ENCODE measurements at places on chromosomes 3 and 15.
A peak's percentile ranks its signal among the peaks of the same experiment; 100 is the strongest.

GRCh38 chr15:33655488-33655887, 312.8 kb upstream of the CHRM5 start:
- ATAC-seq: no peak

- no peak for ATAC-seq
These were observed 403.2 kb downstream of the NR2F2 start for GRCh38 chr15:96733721-96734120.

DNA sequence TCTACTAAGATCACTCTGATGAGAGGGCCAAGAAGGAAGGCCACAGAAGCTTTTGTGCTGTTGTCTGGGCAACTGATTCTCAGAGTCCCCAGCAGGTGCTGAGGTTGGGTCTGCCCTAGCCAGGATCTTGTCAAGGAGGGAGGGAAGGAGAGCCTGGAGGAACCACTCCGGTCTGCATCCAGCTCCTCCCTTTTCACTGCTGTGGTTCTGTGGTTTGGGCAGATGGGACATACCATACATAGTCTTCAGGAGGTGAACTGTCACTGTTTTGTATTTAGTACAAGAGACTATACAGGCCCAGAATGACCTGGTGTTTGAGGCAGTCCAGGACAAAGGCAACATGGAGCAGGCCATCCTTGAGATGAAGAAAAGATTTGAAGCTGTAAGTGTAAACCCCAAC, 21.9 kb downstream of the C3orf62 start:
- ATAC-seq: no peak

GRCh38 chr3:62662677-62663076, 212.5 kb downstream of the CADPS start:
- no peak for ATAC-seq

DNA sequence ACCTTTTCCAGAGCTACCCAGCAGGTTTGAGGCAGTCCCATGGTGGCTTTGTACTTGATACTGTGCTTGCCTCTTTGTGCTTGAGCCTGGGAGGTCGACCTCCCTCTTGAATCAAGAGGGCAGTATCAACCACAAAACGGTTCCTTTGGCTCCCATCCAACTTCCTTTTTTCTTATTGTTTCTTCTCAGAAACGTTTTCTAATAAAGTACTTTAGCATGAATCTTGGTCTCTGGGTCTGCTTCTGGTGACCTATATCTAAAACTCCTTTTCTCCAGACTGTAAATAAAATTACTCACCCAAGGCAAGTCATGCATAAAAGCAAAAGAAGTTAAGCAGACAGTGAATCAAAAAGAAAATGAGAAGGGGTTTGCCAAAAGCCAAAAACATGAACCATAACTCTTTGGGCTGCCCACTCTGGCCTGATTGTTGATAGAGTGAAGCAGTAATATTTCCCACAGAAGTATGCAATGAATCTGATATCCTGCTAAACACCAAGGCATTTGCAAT, 112.2 kb upstream of the SLC4A7 start:
- ATAC-seq: peak; percentile 73

GRCh38 chr3:132509506-132509905, 87.6 kb upstream of the ACKR4 start:
- no peak for ATAC-seq

DNA sequence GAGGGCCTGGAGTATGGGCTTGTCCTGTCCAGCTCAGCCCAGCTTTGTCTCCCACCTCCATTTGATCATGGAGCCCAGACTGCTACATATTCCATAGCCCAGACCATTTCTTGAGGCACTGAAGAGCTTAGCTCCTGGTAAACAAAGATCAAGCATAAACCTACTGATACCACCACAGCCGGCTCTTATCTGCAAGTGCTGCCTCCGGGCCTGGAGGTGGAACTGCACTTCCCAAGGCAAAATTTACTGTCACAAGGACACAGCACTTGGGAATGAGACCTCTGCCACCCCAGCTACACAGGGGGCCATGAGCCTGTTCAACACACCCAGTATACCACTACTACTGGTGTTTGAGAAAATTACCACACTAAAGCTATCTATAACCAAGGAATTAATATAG, 53.7 kb upstream of the PLSCR5 start:
- no peak for ATAC-seq

DNA sequence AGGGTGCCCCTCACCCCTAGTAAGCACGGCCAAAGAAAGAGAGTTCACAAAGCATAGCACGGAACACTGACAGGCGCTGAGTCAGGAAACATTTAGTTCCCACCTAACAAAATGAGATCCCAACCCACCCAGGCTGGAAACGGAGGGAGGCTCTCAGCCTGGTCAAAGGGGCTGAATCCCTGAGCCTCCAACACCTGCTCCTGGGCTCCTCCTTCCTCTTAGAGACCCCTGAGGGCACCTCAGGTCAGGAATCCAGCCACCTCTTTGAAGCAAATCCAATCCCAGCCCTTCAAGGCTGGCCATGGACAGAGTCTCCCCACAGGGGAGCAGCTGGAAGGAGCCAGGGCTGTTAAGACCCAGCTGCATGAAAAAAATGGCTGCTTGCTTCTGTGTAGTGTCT, 154.4 kb upstream of the HES1 start:
- no peak for ATAC-seq

GRCh38 chr15:79329171-79329611, 18.3 kb downstream of the TMED3 start:
- ATAC-seq: no peak

DNA sequence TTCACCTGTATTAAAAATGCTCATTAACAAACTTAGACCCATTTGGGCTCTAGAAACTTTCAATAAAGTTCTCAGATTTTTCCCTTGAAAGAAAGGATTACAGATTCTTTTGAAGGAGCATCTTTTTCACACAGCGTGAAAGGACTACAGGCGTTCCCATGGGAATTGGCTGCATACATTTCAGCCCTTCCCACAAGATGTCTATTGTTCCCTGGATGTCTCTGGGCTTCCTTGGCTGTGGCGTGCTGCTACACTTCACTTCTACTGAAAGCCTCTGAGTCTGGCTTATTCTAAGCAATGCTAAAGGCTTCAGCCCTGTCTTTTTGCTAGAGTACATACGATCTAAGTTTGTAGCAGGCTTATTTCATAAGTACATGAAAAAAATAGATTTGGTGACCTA, 1.4 kb downstream of the VEPH1 start:
- ATAC-seq: no peak

GRCh38 chr3:6860954-6861624, at the start of gene GRM7:
TSS of gene GRM7 (plus strand) at chr3:6861115.
- ATAC-seq: no peak

GRCh38 chr15:89664441-89665350, 9.4 kb upstream of the KIF7 start:
- ATAC-seq: no peak

DNA sequence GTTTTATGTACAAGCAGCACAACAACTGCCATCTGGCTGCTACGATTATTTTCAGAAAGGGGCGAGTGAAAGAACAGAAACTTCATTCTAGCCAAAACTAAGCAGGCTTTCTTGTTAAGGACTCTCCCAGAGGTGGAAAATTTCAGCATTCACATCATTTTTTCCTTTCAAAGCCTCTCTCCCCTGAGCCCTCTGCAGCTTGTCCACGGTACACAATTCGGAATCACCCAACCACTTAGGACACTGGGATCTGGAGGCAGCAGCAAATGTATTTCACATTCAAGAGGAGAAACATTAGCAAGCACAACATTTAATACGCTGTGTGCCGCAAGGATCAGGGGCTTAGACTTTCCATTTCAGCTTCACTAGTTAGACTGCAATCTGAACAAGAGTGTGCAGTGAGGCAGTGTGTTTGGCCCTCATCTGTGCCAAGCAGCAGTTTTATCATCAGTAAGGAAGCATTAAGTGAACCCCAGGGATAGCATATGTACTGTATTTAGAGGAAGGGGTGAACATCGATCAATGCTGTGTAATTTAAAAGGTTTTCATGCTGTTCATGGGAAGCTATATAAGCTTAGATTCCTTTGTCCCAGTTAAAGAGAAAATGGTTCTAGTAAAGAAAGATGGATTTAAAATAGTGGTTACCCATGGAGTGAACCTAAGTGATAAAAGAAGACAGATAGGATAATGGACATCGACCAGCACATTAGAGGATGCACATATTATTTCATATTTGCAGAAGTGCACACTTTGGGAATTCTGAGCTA, 504.9 kb downstream of the TBL1XR1 start:
- no peak for ATAC-seq

GRCh38 chr3:82410366-82410765, 648.9 kb upstream of the GBE1 start:
- ATAC-seq: no peak

GRCh38 chr3:107271787-107272387, 105.4 kb upstream of the CCDC54 start:
- ATAC-seq: no peak

GRCh38 chr3:54793171-54793570, 134.7 kb downstream of the LRTM1 start:
- no peak for ATAC-seq

GRCh38 chr15:65066635-65067316, 1.0 kb downstream of the RASL12 start:
- no peak for ATAC-seq

GRCh38 chr15:94162939-94163338, 68.4 kb upstream of the MCTP2 start:
- ATAC-seq: no peak

GRCh38 chr3:126344380-126345041, 12.7 kb downstream of the KLF15 start:
- ATAC-seq: no peak

GRCh38 chr3:48241796-48242455, 1.0 kb downstream of the ZNF589 start:
- ATAC-seq: no peak

- ATAC-seq: no peak
These were observed 189.4 kb downstream of the MFSD1 start for GRCh38 chr3:158991146-158991705.

GRCh38 chr3:179098388-179099077, 26.9 kb upstream of the ZMAT3 start:
- peak; percentile 13 for ATAC-seq

DNA sequence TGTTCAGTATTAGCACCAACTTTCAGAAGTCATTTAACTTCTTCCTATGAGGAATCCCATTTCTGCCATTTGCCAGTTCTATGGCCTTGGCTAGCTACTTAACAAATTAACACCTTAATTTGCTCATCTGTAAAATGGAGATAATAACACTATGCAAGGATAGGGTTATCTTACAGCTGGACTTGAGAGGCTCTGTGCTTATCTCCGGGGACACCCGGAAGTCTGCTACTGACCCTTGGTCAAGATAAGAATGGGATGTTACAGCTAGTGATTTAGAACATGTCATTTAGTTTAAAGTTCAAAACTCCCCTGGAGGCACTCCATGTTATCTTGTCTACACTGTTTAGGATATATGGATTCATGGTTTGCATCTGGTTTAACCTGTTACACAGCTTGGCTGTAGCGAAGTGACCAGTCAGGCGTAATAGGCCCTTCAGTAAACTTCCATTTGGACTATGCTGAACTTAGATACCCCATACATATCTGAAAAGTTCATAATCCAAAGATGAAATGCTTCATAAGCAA, 156.0 kb upstream of the CD96 start:
- no peak for ATAC-seq

DNA sequence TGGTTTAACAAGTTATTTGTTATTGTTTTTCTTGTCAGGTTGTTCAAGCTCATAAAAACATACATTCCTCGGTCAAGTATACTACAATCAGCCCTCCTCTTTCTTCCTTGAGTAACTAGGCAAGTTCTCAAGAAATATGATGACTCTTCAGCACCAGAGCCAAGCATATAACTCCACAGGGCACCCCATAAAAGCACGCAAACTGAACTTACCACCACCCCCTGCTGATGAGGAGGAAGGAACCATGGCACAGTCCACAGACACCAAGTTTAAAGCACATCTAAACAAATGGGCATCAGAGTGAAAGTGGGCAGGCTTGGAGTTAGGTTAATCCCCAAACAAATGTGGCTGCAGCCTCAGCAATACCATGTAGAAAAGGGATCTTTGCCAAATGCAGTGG, 5.3 kb downstream of the IP6K2 start:
- ATAC-seq: no peak

DNA sequence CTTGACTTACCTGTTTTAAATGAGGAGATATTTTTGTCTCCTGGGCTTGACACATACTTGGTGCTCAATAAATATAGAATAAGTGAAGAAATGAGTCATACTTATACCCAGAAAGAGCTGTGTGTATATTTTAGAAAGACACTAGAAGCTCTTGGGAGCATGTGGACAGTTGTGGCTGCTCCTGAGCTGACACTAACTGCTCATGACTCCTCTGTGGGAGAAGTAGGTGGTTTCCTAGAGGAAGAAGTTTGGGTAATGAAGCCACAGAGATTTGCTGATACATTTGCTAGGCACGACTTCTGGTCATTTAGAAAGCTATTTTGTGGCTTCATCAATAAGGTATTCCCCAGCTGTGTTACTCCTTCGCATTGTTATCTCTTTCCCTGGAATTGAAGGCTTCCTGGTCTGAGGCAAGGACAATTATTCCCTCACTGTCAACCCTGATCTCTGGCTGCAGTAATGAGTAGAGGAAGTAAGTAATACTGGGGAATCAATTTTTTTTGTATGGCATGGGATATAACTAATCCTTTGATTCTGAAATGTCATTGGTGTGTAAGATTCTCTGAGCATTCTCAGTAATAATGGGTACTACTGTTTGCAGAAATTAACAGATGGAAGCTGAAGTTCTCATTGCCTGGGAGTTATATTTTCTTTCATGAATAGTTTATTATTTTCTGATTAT, 79.6 kb upstream of the DCBLD2 start:
- ATAC-seq: no peak

- ATAC-seq: no peak
These were observed 351.6 kb downstream of the NSUN3 start for GRCh38 chr3:94414418-94414817.

GRCh38 chr15:25894371-25894902, 31.3 kb upstream of the ATP10A start:
- ATAC-seq: no peak

DNA sequence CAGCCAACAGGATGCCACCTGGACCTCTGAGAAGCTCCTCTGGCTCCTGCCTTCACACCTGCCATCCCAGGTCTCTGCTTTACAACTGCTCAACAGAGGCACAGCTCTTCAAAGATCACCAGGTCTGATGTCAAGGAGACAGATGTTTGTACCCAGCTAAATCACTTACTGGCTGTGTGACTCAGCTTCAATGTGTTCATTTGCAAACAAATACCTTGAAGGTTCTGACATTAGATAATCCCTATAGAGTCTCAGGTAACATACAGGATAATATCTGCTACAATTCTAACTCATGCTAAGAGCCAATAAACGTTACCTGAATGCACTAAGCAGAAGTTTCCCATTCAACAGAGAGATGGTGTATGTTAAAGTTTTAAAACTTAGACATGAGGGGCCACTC, 163.4 kb upstream of the IGF1R start:
- ATAC-seq: no peak

- ATAC-seq: peak; percentile 12
These were observed 2.9 kb downstream of the PHC3 start for GRCh38 chr3:170178651-170179050.
